ENCODE measurements at places on chromosomes 5 and 9.
A peak's percentile ranks its signal among the peaks of the same experiment; 100 is the strongest.

GRCh38 chr9:37290366-37290939, 132.0 kb upstream of the GRHPR start:
- no peak for DNase-seq

DNA sequence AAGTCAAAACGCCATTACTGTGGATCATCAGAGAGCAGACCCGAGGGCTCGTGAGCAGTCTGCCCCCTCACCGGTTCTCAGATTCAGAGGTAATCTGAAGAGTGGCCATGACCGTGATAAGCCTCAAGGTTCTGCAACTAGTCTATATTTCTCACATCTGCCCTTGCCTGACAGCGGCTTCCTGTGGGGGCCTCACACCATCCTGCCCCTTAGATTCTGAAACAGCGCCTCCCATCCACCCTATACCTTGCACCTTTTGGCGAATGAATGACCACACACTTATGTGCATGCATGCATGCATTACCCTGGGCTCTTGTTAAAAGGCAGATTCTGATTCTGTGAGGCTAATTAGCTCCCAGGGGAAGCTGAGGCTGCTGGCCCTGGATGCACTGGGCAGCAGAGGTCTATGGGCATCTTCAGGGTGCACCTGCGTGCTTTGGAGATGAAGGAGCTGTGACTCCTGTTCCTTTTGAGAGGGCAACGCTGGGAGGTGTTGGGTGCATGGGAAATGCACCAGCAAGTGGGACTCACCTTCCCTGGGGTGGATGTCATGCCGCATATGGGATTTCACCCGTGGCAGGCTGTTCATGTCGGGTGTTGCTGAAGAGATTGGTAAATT, 7.8 kb upstream of the GADD45G start:
- no peak for DNase-seq

DNA sequence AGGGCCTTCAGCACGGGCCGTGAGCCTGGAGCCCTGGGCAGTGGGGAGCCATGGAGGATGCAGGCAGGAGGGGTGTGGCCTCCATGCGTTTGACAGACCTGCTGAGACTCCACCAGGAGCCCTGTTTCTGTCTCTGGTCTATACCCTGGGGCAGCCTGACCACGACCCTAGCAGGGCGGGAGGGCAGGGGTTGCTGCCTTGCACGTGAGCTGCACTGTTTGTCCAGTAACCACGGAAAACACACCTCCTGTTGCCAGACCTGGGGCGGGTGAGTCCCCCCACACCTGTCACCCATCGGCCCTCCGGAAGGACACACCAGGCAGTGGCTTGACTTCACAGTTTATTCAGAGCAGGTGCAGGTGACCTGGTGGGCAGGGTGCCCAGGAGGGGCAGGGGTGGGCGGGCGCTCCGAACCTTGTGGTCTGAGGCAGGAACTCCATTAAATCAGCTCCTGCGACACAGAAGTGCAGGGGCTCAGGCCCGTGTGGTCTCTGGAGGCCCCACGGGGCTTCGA, 3.9 kb downstream of the LCN8 start:
- DNase-seq: no peak

- DNase-seq: no peak
These were observed 61.3 kb downstream of the IARS1 start for GRCh38 chr9:92232190-92232589.

- no peak for DNase-seq
These were observed 34.7 kb downstream of the LMNB1 start for GRCh38 chr5:126811515-126812198.

- DNase-seq: no peak
These were observed 117.1 kb upstream of the WWC1 start for GRCh38 chr5:168174376-168174775.

GRCh38 chr9:93657331-93658111, 81.1 kb downstream of the PHF2 start:
- no peak for DNase-seq

DNA sequence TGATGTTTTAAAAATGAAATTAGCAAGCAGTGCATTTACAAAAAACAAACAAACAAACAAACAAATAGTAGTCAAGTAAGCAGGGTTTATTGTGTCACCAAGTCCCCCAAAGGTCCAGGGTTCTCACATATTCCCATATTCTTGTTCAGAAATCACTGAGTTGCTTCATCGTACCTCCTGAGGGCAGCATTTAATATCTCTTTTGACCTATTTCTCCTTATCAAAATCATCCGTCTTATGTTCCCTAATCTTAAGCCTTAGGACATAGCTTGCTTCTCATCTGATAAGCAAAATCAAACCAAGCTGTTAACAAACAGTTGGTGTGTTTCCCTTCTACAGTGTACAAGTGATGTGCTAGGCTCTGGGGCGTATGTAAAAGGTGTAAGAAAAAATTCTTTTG, 109.5 kb upstream of the MAN2A1 start:
- no peak for DNase-seq

DNA sequence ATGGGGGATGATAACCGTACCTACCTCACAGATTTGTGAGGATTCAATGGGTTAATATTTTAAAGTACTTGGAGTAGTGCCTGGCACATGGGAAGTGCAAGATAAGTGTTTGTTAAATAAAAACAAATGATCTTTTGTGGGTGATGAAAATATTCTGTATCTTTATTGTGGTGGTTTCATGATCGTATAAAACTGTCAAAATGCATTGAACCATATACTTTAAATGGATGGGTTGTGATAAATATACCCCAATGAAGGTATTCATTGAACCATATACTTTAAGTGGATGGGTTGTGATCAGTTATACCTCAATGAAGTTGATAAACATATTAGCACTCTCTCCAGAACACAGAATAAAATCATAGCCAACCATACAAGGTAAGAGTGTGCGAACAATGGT, 234.5 kb downstream of the CRB2 start:
- DNase-seq: no peak

- DNase-seq: peak; percentile 99
These were observed 41.1 kb downstream of the FGF1 start for GRCh38 chr5:142644640-142645361.

DNA sequence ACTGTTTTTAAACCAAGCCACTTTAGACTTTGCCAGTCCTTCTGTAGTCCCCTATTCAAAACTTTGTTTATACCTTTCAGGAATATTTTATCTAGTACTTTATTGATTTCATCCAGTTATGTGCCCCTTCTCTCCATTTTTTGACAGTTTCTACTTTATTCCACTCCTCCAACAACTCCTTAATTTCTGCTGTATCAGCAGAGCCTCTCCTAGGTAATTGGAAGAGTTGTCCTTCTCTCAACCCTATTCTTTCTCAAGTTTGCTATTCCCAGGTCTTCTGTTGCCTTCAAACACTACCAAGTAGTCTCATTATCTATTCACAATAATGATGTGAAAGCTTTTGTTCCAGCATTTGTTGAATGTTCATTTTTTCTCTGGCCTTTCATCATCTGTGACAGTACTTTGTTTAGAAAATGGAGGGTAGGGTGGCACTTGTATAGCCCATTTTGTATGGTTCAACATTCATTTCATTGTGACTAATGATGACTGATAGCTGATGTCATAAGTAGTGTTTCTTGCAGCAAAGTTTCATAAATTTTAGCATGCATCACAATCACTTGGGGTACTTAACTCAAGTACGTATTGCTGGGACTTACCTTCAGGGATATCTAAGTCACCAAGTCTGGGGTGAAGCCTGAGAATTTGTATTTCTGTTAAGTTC, 204.4 kb upstream of the DMRT1 start:
- no peak for DNase-seq

Data from stromal cell of bone marrow (primary cell).